Activated CD4-positive, alpha-beta T cell treated with anti-CD3 and anti-CD28 coated beads, Interleukin-2, amount 10 ng/mL, durations not matched to agents 7 days and 5 days (primary cell): ENCODE measurements at places on chromosomes 12 and 14. TPM values are rescaled to one million over a fixed set of nuclear protein-coding genes. Genes with fewer than 3 reads are reported as not detected.

DNA sequence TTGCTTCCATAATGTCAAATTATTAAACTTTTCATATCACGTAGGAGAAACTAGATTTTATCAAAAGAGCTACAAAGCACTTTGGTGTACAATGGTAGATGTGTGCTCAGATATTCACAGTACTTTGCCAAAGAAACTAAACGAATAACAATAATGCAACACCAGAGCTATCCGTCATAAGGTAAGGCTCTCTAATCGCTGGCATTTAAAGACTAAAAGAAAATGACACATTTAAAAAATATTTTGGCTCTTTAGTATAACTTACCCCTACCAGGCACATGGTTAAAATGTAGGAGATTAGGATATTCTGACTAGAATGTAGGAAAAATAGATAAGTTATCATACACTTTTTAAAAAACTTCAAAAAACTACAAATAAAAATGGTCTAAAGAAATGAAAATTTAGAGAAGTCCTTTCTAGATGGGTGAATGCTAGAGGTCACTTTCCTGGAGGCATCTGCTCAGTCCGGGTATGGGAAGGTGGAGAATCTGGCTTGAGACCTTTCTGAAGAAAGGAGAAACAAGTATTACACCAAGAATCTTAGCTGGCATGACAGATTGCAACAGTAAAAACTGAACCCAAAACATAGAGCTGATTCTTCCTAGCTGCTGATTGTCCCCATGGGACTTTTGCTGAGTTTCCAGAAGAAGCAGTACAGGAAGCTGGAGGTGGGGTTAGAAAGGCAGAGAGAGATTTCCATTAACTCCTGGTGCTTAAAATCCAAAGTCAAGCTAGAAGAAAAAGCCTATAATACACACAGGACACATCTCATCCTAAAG, 67.9 kb downstream of the FAR2 start:
- DNase-seq: no peak
- H3K36me3 ChIP-seq: no peaks in the 10 kb centered on the region
- H3K4me3 ChIP-seq: no peak overlapping the region
- no peak overlapping the region for H3K27ac ChIP-seq
- H3K27me3 ChIP-seq: peaks cover 2% of the 10 kb centered on the region
- no peaks in the 10 kb centered on the region for H3K4me1 ChIP-seq

DNA sequence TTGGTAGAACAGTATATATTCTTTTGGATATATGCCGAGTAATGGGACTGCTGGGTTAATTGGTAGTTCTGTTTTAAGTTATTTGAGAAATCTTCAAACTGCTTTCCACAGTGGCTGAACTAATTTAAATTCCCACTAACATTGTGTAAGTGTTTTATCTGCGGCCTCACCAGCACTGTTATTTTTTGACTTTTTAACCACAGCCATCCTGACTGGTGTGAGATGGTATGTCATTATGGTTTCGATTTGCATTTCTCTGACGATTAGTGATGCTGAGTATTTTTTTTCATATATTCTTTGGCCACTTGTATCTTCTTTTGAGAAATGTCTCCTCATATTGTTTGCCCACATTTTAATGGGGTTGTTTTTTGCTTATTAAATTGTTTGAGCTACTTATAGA, 357.4 kb downstream of the C12orf50 start:
- no peak overlapping the region for H3K27ac ChIP-seq
- H3K36me3 ChIP-seq: no peaks in the 10 kb centered on the region
- no peaks in the 10 kb centered on the region for H3K27me3 ChIP-seq
- DNase-seq: no peak
- no peaks in the 10 kb centered on the region for H3K4me1 ChIP-seq

- H3K27me3 ChIP-seq: peaks cover 12% of the 10 kb centered on the region
- H3K36me3 ChIP-seq: no peaks in the 10 kb centered on the region
- H3K4me3 ChIP-seq: peak overlapping the region; percentile 32
Measured at GRCh38 chr14:105087963-105088811, 23.0 kb upstream of the GPR132 start.

- H3K36me3 ChIP-seq: no peaks in the 10 kb centered on the region
- peak overlapping the region; percentile 67 for H3K27ac ChIP-seq
- H3K4me1 ChIP-seq: peaks cover 24% of the 10 kb centered on the region
Measured at GRCh38 chr12:132597333-132598316, 12.8 kb downstream of the LRCOL1 start.

- H3K36me3 ChIP-seq: peaks cover 36% of the 10 kb centered on the region
- no peaks in the 10 kb centered on the region for H3K27me3 ChIP-seq
- H3K27ac ChIP-seq: peak overlapping the region; percentile 91
- peak overlapping the region; percentile 69 for H3K4me3 ChIP-seq
Measured at GRCh38 chr12:94208622-94208966, 60.2 kb downstream of the PLXNC1 start.

DNA sequence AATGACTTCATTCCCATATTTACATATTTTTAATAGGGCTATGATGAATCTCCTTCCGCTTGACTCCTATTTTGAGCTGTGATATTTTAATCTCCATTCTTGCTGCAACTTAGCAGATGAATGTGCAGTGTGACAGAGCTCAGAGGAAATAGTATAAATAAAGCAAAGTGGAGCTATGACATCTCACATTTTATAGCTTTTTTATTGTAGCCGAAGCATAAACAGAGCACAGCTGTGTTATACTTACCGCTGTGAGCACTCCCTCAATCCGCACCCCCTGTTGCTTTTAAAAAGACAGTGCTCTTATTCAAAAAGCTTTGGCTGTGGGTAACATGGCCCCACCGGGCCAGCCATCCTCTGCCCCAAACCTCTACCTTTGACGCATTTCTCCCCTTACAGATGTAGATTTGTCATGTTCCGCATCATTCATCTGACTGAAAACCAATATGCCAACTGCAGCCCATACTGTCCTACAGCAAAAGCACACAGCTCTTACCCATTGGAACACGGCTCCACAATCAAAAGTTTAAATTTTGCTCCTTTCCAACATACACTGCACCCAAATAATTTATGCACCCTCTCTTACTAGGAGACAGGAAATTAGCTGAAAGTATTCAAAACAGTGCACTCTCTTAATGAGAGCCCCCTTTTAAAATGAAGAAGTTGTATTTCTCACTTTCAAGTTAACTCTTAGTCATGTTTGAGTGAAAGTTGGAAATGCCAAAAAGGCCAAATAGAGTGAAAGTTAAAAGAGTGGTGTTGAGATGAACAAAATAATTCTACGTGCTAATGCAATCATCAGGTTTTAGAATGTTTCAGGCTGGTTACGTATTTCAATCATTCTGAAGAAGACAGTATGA, 429.3 kb upstream of the SOX5 start:
- no peaks in the 10 kb centered on the region for H3K36me3 ChIP-seq
- no peak for DNase-seq
- no peak overlapping the region for H3K4me3 ChIP-seq
- no peaks in the 10 kb centered on the region for H3K27me3 ChIP-seq
- H3K27ac ChIP-seq: no peak overlapping the region

DNA sequence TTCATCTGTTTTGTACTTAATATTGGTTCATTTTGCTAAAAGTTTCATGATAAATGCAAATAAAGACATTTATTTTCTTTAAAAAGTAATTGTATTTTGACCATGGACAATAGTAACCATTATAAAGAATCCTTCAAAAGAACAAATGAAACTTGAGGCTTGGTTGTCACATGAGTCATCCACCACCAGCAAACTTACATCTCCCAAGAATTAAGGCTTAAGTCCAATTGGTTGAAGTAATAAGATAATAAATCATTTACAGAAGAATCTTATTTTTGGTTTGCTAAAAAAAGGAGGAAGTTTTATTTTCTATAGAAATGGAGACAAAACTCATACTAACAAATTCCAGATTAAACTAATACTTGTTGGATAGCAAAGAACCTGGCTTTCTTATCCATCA, 84.8 kb upstream of the KITLG start:
- H3K36me3 ChIP-seq: no peaks in the 10 kb centered on the region
- no peaks in the 10 kb centered on the region for H3K4me1 ChIP-seq

- peaks cover 25% of the 10 kb centered on the region for H3K4me1 ChIP-seq
- H3K4me3 ChIP-seq: no peak overlapping the region
- no peaks in the 10 kb centered on the region for H3K36me3 ChIP-seq
- no peak for DNase-seq
- no peak overlapping the region for H3K27ac ChIP-seq
- peaks cover 92% of the 10 kb centered on the region for H3K27me3 ChIP-seq
Measured at GRCh38 chr12:48972952-48973483, 1.5 kb upstream of the WNT10B start.

GRCh38 chr12:93234641-93235040, 143.1 kb upstream of the NUDT4 start:
- H3K27ac ChIP-seq: no peak overlapping the region
- peaks cover 4% of the 10 kb centered on the region for H3K36me3 ChIP-seq
- H3K4me1 ChIP-seq: no peaks in the 10 kb centered on the region
- no peak overlapping the region for H3K4me3 ChIP-seq
- no peaks in the 10 kb centered on the region for H3K27me3 ChIP-seq

DNA sequence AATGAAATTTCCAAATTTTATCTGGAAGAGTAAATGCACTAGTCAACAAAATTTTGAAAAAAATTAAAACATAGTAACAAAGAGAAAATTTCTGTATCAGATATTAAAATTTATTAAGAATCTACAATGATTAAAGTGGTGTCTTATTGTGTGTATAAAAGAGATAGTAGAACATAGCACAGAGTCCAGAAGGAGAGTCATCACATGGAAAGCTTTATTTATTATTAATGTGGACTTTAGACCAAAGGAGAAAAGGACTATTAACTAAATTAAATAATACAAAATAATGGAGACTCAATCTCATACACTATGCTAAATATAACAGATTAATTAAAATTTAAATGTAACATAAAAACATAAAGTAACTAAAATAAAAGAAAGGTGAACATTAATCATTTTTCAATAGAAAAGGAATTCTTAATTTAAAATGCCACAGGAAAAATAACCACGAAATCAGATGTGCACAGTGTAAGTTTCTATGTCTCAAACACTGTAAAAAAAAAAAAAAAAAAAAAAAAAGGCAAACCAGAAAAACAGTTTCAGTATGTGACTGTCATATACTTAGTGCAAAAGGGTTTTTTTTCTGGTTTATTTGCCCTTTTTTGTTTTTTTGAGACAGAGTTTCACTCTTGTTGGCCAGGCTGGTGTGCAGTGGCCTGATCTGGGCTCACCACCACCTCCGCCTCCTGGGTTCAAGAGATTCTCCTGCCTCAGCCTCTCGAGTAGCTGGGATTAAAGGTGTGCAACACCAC, 95.4 kb downstream of the MYF5 start:
- no peak overlapping the region for H3K4me3 ChIP-seq
- H3K27ac ChIP-seq: no peak overlapping the region
- H3K4me1 ChIP-seq: no peaks in the 10 kb centered on the region
- no peaks in the 10 kb centered on the region for H3K36me3 ChIP-seq

- H3K27ac ChIP-seq: no peak overlapping the region
- no peaks in the 10 kb centered on the region for H3K4me1 ChIP-seq
- DNase-seq: no peak
- no peak overlapping the region for H3K4me3 ChIP-seq
- no peaks in the 10 kb centered on the region for H3K36me3 ChIP-seq
- H3K27me3 ChIP-seq: peaks cover 8% of the 10 kb centered on the region
Measured at GRCh38 chr14:87883750-87884149, 109.2 kb downstream of the GALC start.

GRCh38 chr14:53741479-53742232, 215.0 kb downstream of the BMP4 start:
- DNase-seq: no peak
- H3K27ac ChIP-seq: no peak overlapping the region
- no peaks in the 10 kb centered on the region for H3K27me3 ChIP-seq
- H3K4me3 ChIP-seq: no peak overlapping the region
- H3K4me1 ChIP-seq: no peaks in the 10 kb centered on the region

DNA sequence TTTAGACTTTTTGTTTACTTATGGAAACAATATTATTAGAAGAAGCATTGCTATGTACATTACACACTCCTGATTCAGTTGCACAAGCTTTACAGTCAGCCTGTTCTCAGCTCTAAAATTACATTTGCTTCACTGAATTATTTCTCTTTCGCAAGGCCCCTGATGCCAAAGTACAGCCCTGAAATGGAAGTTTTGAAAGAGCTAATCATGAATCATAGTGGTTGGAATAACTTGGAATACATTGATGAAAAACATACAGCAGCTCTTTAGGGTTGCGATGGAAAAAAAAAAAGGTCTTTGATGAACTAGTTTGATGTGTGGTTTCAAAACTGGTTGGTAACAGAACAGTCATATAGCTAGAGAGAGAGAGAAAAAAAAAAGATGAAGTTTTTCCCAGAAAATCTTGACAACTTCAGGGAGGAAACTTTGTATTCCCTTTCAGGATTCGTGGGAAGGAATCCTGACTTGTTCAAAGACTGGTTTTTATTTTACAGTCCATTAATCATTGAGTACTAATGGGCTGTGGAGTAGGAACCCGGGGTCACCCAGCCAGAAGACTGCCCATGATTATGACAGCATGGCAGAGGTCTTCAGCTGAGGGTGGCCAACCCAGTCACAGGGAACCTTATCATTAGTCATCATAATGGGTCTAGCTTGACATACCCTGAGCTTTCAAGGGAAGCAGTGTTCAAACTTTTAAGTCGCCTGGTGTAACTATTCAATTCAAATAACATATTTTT, 460.1 kb downstream of the NAV3 start:
- H3K27ac ChIP-seq: no peak overlapping the region
- no peaks in the 10 kb centered on the region for H3K27me3 ChIP-seq

The DPF3 gene
- 7.4 TPM for total RNA-seq

The NEUROD4 gene
- not detected for total RNA-seq

The CPNE6 gene
- total RNA-seq: not detected

The CLEC6A gene
- total RNA-seq: not detected

The SCYL2 gene
- total RNA-seq: 33.3 TPM

The TPPP2 gene
- total RNA-seq: not detected
